ENCODE measurements at places on chromosomes 1 and 21.

DNA sequence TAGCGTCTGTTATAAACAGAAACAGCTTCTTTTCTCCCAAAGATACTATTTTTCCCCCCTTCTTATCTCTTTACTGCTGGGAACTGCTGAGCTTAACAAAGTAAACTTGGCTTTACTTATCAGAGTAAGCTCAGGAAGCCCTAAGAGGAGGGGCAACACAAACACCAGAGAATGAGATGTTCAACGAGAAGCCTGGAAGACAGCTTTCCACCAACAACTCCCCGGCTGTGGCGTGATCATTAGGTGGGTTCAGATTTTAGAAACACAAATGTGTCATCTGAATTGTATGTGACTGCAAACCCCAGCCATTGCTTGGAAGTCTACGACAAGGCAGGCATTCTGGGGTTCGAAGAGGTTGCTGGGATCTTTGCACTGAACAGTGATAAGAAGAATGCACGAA lies 181.2 kb upstream of the ESRRG start:
- no peak for DNase-seq

DNA sequence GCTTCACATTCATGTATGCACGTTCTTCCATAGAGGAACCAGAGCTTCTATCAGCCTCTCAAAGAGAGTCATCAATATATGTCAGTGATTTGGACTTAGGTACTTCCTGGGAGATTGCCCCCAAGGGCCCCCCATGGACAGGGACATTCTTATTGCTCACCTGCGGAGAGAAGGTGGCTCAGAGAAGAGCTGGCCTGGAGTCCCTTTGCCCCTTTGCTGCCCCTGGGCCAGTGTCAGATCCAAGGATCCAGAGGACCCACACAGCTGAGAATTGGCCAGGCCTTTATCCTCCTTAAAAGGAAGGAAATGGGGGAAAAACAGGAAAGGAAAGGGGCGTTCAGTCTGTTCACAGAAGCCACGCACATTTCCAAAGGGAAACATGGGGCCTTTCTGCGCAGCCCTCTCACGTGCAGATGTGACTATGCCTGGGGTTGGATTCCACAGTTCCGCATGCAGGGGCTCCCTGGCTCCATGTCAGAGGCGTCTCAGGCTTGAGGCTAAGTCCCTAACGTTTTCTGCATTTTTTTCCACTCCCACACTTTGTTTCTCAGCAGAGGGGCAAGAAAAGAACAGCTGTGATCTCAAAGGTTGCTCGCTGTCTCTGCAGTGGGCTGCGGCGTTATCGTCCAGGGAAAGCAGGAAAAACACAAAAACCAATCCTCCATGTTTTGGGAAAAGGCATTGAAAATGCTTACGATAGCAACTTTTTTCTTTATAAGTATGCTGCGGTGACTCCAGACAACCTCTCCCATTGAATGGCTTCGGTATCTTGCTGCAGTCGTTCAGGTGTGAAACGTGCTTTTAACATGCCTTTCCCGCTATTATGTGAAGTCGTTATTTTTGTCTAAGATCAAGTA lies 5.9 kb downstream of the C1orf226 start:
- DNase-seq, result no peak

DNA sequence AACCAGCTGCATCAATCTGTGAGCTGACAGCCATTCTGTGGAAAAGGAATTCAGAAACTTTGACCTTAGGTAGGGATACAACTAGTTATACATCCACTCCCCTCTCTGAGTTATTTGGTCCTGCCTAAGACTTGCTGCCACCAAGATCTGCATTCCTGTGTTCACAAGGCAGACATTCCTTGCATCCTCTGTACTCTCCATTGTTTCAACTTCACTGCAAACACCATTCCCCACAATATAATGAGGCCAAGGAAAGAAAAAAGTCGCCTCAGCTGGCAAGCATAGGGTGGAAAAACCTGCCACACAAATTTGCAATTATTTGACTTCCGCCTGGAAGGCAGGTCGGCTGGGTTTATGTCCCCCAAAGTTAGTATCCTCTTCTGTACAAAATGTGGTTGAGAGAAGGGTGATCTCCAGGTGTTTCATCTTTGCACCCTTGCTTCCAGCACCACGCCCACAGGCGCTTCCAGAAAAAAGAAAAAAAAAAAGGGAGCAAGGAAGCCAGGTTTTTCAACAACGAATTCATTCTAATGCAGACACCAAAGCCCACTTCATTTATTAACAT lies 676 bp upstream of the CTTNBP2NL start:
- no peak for DNase-seq

GRCh38 chr1:43632135-43632670 lies 17.7 kb upstream of the KDM4A start:
- DNase-seq, result no peak

DNA sequence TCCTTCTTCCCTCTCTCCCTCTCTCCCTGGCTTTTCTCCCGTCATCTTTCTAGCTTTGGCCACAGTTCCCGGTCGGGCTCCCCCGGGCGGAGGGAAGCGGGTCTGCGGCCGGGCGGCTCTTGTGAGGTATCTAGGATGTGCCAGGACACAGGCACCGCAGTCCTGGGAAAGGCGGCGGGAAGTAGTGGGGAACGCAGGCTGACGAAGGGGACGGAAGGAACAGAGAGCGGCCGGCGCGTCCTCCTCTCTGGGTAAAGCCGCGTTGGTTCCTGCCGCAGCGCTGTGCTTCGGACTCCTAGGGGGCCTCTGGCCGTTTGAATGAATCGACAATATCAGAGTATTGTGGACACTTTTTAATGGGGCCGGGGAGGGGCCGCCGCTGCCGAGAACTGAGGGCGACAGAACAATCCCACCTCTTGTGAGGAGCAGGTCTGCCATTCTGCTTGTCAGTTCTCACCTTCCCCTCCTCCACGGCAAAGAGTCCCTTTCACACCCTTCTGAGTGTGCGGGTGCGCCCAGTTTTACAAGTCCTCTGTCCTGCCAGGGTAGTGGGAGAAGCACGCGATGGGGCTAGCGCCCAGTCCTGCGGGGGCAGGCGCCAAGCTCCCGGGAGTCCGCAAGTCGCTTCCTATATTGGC lies 1.2 kb upstream of the LHX9 start:
- DNase-seq, result no peak

- DNase-seq, result no peak
Observed at GRCh38 chr1:77550135-77550534, 132.3 kb downstream of the ZZZ3 start.

- no peak for DNase-seq
Observed at GRCh38 chr1:55490547-55490946, 275.4 kb upstream of the USP24 start.

DNA sequence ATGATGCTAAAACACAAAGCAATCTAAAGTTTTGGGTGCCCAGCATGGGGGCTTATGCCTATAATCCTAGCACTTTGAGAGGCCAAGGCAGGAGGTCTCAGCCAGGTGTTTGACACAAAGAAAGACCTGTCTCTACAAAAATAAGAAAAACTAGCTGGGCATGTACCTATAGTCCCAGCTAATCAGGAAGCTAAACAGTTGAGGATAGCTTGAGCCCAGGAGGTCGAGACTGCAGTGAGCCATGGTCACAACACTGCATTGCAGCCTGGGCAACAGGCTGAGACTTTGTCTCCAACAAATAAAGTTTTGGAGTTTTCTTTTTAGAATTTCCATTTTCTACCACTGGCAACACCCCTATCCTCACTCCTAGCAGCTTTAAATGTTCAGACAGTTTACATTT lies 55.1 kb upstream of the GUCA2A start:
- DNase-seq, result no peak

DNA sequence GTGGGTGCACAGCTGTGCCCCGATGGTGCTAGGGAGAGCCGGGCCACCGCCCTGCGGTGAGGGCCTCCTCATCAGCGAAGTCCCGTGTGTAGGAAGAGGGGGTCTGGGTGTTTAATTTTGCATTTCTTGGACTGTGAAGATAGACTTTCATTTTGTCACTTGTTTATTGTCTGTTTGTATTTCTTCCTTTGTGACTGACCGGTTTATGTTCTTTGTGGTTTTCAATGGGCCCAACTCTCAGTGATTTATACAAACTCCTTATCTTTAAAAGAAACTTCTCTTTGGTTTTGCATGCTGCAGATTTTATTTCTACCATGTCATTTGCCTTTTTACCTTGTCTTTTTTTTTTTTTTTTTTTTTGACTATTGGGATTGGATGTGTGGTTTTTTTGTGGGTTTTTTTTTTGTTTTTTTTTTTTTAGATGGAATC lies 65.1 kb downstream of the COL18A1 start:
- DNase-seq, result no peak

DNA sequence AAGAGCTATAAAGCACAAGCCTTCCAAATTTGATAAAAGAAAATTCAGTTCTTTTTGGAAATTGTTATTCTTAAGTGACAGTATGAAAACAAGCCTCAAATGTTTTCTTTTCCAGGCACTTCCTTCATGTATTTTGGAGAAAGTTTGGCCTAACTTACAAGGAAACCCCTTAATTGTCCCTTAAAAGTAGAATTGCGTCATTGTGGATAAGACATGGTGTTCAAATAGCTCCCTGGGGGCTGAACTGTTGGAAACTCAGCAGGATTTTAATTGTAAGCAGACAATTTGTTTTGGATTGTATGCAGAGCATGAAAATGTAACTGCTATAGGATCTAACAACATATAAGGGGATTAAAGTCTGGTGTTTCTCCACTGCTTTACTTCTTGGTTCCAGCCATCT lies 35.4 kb upstream of the FGGY start:
- DNase-seq, result no peak

Measured in stimulated activated CD4-positive, alpha-beta T cell treated with anti-CD3 and anti-CD28 coated beads, Interleukin-1b, Interleukin-23, amount 100 ng/mL, for 48 hours (primary cell).